H7 (cell line): ENCODE measurements at places on chromosomes 4 and X. TPM values are rescaled to one million over a fixed set of nuclear protein-coding genes. Genes with fewer than 3 reads are reported as not detected.

Gene MAGEA8
- total RNA-seq = not detected in 2 replicates

Gene TMEM150C
- total RNA-seq = 2.4 and 3.3 TPM in 2 replicates

Gene ADRA2C
- 32.1 and 34.1 TPM in 2 replicates for total RNA-seq

DNA sequence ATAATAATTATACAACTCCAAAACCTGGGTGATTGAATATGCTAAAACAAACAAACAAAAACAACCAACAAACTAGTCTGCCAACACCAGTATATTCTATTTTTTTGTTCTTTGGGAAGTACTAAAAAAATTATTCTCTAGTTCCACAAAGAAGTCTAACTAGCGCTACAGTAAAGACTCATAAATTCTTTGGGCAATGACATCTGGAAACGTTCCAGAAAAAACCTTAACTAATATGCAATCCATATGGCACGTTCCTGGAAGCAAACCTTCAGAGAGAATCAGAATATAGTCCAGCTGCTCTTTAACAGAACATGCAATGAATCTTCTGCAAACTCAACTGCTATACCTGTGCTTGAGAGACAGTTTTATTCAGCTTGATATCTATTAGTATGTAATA is 500.1 kb downstream of the TRAM1L1 start:
- no peak for DNase-seq

Gene CASK
- 39.2 and 64.6 TPM in 2 replicates for total RNA-seq
